ENCODE measurements at places on chromosomes 5 and 9. TPM values are rescaled to one million over a fixed set of nuclear protein-coding genes. Genes with fewer than 3 reads are reported as not detected.

- H3K27ac ChIP-seq: peak overlapping the region; percentile 72
- no peaks in the 10 kb centered on the region for H3K36me3 ChIP-seq
- peak; percentile 87 for DNase-seq
Measured at GRCh38 chr5:73938280-73938937, 312.4 kb downstream of the ARHGEF28 start.

DNA sequence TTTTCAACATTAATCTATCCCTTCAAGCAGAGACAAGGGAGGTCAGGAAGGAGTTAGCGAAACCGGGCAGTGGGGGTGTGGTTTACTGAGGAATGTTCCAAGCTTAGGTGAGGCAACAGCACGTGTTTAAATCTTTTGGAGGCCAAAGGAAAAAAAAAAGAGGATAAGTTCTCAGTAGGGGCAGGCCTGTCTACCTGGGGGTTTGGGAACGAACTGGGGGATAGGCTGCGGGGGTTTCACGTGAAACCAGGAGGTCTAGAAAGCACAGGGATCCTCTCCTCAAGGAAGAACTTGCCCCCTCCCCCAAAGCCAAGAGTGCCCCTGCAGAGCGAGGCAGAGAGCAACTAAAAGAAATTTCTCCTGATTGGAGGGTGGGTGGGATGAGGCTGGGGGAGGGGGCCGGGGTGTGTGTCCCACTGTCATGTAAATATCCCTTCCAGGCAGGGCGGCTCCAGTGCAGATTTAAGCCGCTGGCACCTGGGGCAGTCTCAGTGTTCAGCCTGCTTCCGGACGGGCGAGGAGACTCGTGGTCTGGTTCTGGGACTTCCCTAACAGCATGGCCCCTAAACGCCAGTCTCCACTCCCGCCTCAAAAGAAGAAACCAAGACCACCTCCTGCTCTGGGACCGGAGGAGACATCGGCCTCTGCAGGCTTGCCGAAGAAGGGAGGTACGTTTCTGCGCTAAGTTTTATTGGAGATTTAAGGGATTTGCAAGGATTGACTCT, 5.5 kb upstream of the SET start:
- H3K27me3 ChIP-seq: no peaks in the 10 kb centered on the region
- H3K36me3 ChIP-seq: no peaks in the 10 kb centered on the region
- peak overlapping the region; percentile 92 for H3K4me3 ChIP-seq
- H3K27ac ChIP-seq: peak overlapping the region; percentile 95
- H3K4me1 ChIP-seq: peaks cover 40% of the 10 kb centered on the region

Gene SLC2A6
- total RNA-seq: 21.7 TPM

GRCh38 chr5:146015001-146015400, 78.6 kb downstream of the SH3RF2 start:
- no peak for DNase-seq
- H3K4me3 ChIP-seq: no peak overlapping the region
- peaks cover 10% of the 10 kb centered on the region for H3K4me1 ChIP-seq
- no peaks in the 10 kb centered on the region for H3K36me3 ChIP-seq
- no peak overlapping the region for H3K27ac ChIP-seq

- no peaks in the 10 kb centered on the region for H3K36me3 ChIP-seq
- no peaks in the 10 kb centered on the region for H3K27me3 ChIP-seq
- DNase-seq: no peak
- H3K27ac ChIP-seq: no peak overlapping the region
- no peak overlapping the region for H3K4me3 ChIP-seq
- H3K4me1 ChIP-seq: no peaks in the 10 kb centered on the region
Measured at GRCh38 chr9:73805111-73805510, 653.4 kb downstream of the ANXA1 start.

GRCh38 chr9:120463765-120464164, 116.2 kb downstream of the CDK5RAP2 start:
- H3K4me1 ChIP-seq: peaks cover 12% of the 10 kb centered on the region
- no peak overlapping the region for H3K4me3 ChIP-seq
- no peaks in the 10 kb centered on the region for H3K36me3 ChIP-seq
- H3K27me3 ChIP-seq: no peaks in the 10 kb centered on the region
- no peak for DNase-seq

GRCh38 chr9:82333671-82334070, 345.1 kb downstream of the SPATA31D1 start:
- H3K4me3 ChIP-seq: no peak overlapping the region
- H3K36me3 ChIP-seq: no peaks in the 10 kb centered on the region
- no peaks in the 10 kb centered on the region for H3K27me3 ChIP-seq
- H3K27ac ChIP-seq: no peak overlapping the region
- peak; percentile 46 for DNase-seq

DNA sequence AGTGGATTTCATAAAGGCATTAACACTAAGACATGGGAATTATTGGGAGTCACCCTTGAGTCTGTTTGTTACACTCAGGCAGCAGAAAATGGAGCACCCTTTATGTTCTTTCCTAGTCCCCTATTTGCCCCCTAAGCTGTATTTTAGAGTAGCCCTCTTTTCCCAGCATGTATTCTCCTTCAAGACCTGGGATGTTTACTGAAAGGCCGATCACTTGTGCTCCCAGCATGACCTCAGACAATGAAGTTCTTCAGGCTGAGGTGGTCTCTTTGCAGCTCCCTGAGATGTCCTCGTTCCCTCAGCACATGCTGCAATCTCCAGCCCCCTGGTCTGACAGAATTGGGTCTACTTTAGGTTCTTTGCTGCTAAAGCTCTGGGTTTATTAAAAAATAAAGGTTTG, 169.7 kb downstream of the YTHDC2 start:
- H3K36me3 ChIP-seq: no peaks in the 10 kb centered on the region
- no peak for DNase-seq
- peaks cover 12% of the 10 kb centered on the region for H3K27me3 ChIP-seq
- H3K27ac ChIP-seq: no peak overlapping the region
- H3K4me3 ChIP-seq: no peak overlapping the region

Gene ZNF366
- not detected for total RNA-seq

GRCh38 chr9:94630833-94631232, 8.5 kb downstream of the FBP1 start:
- peak; percentile 88 for DNase-seq
- H3K4me1 ChIP-seq: peaks cover 25% of the 10 kb centered on the region
- H3K36me3 ChIP-seq: no peaks in the 10 kb centered on the region

Gene TEX48
- not detected for total RNA-seq

DNA sequence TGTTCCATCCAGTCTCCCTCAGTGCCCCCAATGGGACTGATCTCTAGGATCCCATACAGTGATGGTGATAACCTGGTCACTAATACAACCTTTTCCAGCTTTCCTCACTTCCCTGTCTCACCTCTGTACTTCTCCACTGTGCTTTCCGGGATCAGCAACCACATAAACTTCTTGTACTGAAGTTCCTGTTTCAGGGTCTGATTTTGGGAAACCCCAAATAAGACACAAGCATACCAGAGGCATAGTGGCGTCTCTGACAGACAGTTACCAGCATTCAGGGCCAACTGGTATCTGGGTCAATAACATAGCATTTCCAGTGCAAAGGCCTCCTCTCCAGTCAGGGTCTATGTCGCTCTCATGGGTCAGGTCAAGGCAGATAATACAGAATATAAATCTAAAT, 64.3 kb downstream of the GLDC start:
- no peaks in the 10 kb centered on the region for H3K4me1 ChIP-seq
- no peak for DNase-seq
- H3K27me3 ChIP-seq: no peaks in the 10 kb centered on the region
- H3K27ac ChIP-seq: no peak overlapping the region

DNA sequence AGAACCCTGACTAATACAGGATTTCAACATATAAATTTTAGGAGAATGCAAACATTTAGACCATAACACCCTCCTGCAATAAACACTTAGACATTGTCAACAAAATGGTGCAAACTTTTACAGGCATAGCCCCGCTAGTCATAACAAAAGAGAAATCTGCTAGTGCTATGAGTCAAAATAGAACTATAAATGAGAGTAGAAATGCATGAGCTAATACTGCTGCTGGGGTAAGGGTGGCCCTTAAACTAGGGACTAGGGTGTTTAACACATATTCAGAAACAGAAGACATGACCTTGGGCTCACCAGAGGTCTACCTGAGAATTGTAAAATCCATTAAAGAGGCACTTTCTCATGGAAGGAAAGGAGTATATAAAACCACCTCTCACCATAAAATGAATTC, 131.6 kb downstream of the TLR4 start:
- H3K4me1 ChIP-seq: no peaks in the 10 kb centered on the region
- H3K27ac ChIP-seq: no peak overlapping the region
- H3K27me3 ChIP-seq: no peaks in the 10 kb centered on the region
- no peak for DNase-seq

- no peak overlapping the region for H3K4me3 ChIP-seq
- H3K27me3 ChIP-seq: no peaks in the 10 kb centered on the region
- no peak overlapping the region for H3K27ac ChIP-seq
- H3K4me1 ChIP-seq: no peaks in the 10 kb centered on the region
- no peaks in the 10 kb centered on the region for H3K36me3 ChIP-seq
- no peak for DNase-seq
Measured at GRCh38 chr9:4970970-4971641, 14.0 kb upstream of the JAK2 start.

Gene ACTBL2
- total RNA-seq: 0.12 TPM

DNA sequence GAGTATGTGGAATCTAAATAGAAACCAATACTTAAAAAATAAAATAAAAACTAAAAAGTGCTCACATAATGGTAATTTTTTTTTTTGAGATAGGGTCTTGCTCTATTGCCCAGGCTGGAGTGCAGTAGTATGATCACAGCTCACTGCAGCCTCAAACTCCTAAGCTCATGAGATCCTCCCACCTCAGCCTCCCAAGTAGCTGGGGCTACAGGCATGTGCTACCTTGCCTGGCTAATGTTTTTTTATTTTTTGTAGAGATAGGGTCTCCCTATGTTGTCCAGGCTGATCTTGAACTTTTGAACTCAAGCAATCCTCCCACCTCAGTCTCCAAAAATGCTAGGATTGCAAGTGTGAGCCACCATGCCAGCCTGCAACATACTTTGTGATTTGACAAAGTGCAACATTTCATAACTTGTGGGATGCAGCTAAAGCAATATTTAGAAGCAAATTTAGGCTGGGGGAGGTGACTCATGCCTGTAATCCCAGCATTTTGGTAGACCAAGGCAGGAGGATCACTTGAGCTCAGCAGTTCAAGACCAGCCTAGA, 18.4 kb downstream of the AP3B1 start:
- no peak overlapping the region for H3K4me3 ChIP-seq
- H3K36me3 ChIP-seq: no peaks in the 10 kb centered on the region
- no peak for DNase-seq
- no peaks in the 10 kb centered on the region for H3K4me1 ChIP-seq
- no peaks in the 10 kb centered on the region for H3K27me3 ChIP-seq

GRCh38 chr9:134379831-134380365, 53.6 kb downstream of the RXRA start:
- peak; percentile 83 for DNase-seq
- no peaks in the 10 kb centered on the region for H3K36me3 ChIP-seq
- H3K4me3 ChIP-seq: peak overlapping the region; percentile 43
- H3K27me3 ChIP-seq: no peaks in the 10 kb centered on the region

GRCh38 chr5:173493040-173493439, 123.4 kb downstream of the BOD1 start:
- DNase-seq: no peak
- H3K4me3 ChIP-seq: no peak overlapping the region
- H3K4me1 ChIP-seq: no peaks in the 10 kb centered on the region
- no peak overlapping the region for H3K27ac ChIP-seq

Gene HSPA4
- total RNA-seq: 82.9 TPM

GRCh38 chr5:31487506-31487905, 44.4 kb downstream of the DROSHA start:
- H3K4me3 ChIP-seq: no peak overlapping the region
- no peak overlapping the region for H3K27ac ChIP-seq
- DNase-seq: no peak
- no peaks in the 10 kb centered on the region for H3K4me1 ChIP-seq
- peaks cover 35% of the 10 kb centered on the region for H3K36me3 ChIP-seq

Gene FOXD4L6
- total RNA-seq: not detected
